ENCODE measurements at places on chromosomes 5 and 9.

- no peak for DNase-seq
Observed at GRCh38 chr5:143168171-143168741, 235.2 kb downstream of the NR3C1 start.

GRCh38 chr5:109987970-109988369 lies 298.2 kb downstream of the MAN2A1 start:
- no peak for DNase-seq

GRCh38 chr5:15034379-15034778 lies 162.8 kb upstream of the ANKH start:
- DNase-seq = no peak

DNA sequence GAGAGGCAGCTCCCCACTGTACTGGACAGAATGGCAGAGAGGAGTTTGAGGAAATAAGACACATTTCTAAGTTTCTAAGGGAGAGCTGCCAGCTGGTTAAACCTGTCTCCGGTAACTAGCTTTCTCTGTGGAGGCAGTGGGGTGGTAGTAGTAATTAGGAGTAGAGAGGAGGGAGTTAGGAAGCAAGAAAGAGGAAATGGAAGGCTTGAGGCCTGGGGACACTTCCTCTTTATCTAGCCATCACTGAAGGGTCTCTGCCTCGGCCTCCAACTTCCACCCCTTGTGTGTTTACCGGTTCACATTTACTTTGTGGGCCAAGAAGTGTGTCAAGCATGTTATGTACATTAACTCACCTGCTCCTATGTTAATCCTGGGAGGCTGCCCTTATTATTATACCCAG lies 462.2 kb upstream of the DMAC1 start:
- no peak for DNase-seq

- no peak for DNase-seq
Observed at GRCh38 chr9:4105183-4105582, 194.7 kb downstream of the GLIS3 start.

DNA sequence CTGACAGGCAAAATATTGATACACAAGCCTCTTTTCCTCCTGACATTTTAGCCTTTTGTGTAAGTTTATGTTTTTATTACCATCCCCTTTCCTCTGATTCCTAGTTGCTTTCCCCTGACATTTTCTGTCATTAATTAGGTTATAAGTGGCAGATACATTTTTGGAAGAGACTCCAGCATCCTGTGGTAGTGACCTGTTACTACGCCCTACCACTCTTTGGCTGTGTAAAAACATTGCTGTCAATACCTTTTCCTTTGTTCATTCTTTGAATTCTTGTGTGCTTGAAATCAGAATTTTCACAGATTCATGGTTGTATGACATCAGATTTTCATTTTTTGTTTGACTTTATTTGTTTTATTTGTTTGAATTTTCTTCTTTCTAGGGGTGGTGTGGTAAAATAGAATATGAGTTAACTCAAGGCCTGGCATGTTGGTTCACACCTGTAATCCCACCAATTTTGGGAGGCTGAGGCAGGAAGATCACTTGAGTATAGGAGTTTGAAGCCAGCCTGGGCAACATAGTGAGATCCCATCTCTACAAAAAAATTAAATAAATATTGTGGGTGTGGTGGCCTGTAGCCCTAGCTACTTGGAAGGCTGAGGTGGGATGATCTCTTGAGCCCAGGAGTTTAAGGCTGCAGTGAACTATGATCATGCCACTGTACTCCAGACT lies 43.4 kb downstream of the UBE2R2 start:
- DNase-seq = no peak

- peak; percentile 59 for DNase-seq
Observed at GRCh38 chr5:178839319-178839704, 20.4 kb upstream of the ZNF354B start.

- DNase-seq = no peak
Observed at GRCh38 chr5:23740029-23740428, 232.6 kb downstream of the PRDM9 start.

- DNase-seq = no peak
Observed at GRCh38 chr9:100117316-100117715, 18.3 kb downstream of the INVS start.

DNA sequence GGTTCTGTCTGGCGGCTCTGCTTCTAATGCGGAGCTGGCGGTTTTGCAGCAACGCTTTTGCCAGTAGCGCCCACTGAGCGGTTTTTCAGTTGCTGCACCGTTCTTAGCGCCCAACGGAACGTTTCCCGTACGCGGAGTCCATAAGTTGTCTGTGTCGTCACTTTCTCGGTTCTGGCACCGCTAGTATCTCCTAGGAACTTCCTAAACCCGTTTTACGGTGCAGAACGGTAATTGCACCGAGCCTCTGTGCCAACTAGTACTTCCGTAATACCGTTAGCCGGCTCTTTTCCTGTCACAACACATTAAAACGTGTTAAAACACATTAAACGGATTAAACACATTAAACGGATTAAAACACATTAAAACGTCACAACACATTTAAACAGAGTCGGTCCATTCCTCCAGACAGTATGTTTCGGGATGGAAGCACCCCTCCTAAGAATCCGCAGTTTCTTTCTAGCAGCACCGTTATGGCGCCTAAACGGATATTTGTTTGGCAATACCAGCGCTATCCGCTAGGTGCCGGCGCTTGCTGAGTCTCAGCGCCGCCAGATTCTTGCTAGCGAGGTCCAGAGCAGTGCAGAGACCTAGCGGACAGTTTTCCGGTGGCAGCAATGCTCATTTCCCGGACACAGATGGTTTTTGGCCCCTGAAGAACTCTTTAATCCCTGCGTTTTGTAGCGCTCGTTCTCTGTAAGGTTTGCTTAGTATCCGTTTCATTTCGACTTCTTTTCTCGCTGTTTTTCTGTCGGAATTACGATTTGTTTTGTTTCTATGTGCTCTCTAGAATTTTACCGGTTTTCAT lies 45.4 kb downstream of the ANXA2R start:
- peak; percentile 83 for DNase-seq

Data from head of caudate nucleus (tissue), 42 donors.